ENCODE measurements at places on chromosomes 1 and 21.

DNA sequence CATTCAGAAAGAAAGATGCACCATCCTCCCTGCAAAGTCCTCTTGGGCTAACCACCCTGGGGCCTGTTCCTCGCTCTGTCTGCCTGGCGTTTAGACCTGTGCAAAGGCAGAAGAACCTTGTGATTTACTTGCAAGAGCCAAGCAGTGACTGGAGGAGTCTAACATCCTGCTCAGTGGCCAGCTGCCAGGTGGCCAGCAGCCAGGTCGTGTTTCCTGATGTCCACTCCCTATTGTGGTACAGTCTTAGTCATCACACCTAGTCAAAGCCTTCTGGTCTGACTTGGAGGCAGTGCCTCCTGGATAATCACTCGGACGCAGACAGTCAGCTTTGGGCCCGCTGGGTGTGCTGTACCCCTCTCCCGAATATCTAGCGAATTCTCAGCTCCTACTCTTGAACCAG lies 118.1 kb downstream of the PGBD5 start:
- DNase-seq = no peak

- peak; percentile 71 for DNase-seq
These were observed 14.0 kb upstream of the ZNF697 start for GRCh38 chr1:119662034-119662437.

- DNase-seq = no peak
These were observed 52.6 kb upstream of the ZSWIM5 start for GRCh38 chr1:45259053-45259452.

DNA sequence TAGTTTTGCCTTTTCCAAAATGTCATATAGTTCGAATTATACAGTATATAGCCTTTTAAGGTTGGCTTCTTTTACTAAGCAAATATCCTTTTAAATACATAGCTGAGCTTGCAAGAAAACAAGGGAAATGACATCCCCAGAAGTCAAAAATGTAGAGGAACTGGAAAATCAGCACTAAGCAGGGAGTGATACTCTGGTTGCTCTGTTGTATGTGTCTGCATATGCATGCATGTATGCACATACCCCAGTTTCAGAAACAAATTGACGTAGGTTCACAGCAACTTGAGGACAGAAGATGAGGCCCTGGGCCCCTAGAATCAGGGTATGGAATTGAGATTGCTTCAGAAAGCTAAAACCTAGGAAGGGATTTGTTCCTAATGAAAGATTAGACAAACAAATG lies 75.1 kb upstream of the GNG4 start:
- no peak for DNase-seq

DNA sequence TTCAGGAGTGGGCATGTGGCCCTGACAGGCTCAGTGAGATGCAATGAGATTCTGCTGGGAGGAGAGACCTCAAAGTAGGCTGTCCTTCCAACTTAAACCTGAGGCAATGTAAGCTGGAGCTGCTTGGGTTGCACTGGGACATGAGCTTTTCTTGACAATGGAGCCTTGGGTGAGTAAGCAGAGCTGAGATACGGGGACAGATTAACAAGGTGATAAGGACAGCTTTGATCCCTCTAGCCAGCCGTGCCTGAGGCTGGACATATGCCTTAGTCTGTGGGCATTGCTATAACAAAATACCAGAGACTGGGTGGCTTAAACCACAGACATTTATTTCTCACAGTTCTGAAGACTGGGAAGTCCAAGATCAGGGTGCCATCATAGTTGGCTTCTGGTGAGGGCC lies 18.3 kb upstream of the NGF start:
- no peak for DNase-seq

DNA sequence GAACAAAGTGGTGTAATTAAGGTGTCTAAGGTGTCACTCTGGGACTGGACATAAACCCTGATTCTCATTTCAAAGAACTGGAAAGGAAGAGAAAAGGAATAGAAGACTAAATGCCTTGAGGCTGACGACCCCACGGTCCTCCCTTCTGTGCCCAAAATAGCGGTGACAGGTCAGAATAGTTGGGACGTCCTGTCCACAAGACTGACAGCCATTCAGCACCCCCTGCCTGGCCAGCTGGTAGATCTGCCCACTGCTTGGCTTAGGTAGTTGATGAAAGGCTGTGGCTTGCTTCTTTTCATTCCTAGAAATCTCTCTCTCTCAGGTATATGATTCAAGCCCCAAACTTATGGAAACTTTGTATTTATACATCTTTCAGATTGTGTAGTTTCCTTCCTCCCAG lies 26.4 kb upstream of the CREG1 start:
- DNase-seq = no peak

DNA sequence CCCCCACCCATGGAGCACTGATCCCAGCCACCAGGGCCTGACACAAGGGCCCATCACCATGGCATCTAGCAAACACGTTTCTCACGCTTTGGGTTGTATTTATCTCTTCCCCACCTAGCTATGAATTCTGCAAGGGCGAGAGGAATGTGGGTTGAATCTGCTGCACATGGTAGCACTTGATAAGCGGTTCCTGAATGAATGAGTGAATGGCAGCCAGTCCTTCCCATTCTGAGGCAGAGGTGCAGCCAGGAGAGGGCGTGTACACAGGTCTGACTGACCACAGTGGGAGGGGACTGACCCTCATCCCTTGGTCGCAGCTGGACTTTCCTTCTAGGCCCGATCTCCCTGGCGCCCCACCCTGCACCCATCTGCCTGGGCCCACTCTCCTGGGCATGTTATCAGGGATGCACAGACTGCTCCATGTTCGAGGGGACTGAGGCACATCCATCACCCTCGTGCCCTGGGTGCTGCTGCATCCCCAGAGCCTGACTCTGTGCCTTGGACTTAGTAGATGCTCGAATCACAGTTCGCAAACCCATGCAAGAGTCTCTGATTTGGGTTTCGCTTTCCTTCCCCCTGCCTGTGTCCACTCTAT lies 1.0 kb downstream of the RD3 start:
- no peak for DNase-seq

DNA sequence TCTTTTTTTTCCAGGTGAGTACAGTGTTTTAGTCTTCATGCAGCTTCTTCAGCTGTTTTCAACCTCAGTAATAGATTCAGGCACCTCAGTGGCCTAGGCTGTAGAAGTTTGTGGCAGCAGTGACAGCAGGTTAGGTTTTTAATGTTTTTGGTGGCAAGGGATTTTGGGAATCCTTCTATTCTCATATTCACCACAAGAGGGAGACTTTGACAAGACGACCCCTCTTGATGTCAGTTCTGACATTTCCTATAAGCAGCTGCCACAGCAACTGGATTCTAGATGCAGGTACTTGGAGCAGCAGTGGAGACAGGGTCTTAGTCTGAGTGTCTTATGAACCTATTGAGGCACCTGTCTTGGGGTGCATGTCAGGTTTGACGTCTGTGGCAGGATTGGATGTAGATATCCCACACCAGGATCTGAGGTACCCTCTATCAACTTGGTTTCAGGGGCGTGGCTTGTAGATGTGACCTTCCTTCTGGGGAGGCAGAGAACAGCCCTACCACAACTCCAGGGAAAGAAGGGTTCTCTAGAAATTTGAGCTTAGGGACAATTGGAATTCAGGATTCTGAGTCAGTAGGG lies 1104.2 kb upstream of the TMPRSS15 start:
- DNase-seq = peak; percentile 7

DNA sequence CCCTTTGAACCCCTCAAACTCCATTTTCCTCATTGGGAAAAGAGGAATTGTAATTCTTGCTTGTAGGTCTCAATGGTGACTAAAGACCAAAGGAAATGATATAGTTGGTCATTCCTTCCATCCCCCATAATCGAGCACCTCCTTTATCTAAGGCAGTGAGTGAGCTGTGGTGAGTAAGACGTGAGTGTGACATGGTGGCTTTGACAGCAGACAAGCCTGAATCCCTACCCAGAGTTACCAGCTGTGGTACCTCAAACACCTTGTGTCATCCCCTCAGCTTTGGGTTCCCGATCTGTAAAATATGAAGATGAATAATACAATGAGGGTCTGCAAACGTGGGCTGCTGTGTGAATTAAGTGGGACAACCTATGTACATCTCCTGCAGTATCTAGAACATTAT lies 8.4 kb downstream of the TRAF5 start:
- DNase-seq = no peak

DNA sequence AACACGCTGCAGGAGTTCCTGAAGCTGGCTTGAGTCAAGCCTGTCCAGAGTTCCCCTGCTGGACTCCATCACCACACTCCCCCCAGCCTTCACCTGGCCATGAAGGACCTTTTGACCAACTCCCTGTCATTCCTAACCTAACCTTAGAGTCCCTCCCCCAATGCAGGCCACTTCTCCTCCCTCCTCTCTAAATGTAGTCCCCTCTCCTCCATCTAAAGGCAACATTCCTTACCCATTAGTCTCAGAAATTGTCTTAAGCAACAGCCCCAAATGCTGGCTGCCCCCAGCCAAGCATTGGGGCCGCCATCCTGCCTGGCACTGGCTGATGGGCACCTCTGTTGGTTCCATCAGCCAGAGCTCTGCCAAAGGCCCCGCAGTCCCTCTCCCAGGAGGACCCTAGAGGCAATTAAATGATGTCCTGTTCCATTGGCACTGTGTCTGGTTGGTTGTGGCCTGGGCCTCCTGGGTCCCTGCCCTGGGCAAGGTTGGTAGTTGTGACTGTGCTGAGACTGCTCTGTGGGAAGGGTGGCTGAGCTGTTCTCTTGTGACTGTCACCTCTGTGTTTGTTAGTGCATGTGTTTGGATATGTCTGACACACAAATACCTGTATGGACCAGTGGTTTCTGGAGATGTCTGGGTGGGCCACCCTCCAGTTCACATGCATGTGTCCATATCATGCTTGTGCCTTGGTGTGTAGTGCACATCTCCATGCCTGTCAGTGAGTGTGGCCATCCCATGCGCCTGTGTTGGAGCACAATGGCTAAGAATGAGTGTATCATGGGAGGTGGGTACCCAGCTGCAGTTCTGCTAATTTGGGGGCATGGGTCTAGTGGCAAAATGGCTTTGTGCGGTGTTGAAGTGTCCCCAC lies 1.4 kb downstream of the SH3BGRL3 start:
- no peak for DNase-seq
